ENCODE measurements at places on chromosomes 4 and X.

DNA sequence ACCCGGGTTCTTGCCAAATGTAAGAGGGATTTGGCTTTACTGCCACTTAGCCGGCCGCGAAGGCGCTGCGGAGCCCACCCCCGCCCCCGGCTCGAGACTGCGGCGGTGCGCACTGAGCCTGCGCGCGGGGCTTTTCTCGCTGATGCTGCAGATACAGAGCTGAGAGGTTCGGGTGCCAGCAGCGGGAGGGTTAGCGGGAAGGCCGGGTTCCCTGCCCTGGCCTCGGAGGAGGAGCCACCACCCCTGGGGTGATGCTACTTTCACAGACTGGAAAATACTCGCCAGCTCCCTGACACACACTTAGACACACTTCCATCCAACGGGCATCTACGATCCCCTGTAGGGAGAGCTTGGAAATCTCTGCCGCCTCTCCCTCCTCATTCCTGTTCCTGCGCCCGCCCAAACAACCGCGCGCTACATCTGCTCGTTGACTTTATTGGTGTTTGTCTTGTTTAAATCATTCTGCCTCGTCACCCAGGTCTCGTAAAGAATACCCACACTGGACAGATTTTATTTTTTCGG is 2.1 kb upstream of the PCDH7 start:
- DNase-seq, result no peak

DNA sequence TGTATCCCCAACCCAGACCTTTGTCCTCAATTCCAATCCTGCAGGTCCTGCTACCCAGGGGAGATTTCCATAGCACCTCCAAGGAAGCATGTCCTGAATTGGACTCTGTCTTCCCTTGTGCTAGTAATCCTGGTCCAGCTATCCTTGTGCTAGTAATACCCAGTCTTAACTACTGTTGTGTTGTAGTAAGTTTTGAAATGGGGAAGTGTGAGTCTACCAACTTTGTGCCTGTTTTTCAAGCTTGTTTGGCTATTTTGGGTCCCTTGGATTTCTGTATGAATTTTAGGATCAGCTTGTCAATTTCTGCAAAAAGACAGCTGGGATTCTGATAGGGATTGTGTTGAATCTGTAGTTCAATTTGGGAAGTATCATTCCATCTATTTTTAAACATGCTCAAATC is 51.4 kb downstream of the CD99L2 start:
- no peak for DNase-seq

DNA sequence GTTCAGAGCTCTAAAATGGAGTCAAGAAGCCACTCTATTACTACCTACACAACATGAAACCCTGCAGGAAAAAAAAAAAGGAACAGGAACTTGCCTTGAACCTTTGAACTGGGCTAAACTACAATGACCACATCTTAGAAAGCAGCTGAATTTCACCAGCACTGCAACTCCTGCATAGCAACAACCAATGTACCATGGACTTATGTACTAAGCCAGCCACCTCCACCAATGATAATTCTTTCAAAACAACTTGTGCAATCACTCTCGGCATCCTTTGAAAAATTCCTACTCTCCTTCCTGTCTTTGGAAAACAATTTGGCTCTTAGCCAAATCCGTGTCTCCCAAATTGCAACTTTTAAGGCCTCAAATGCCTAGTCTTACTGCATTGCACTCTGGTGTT is 26.8 kb upstream of the FMR1 start:
- no peak for DNase-seq

GRCh38 chr4:159077702-159078495 is 25.0 kb upstream of the RAPGEF2 start:
- DNase-seq, result no peak

All from SHP77 treated with DMSO at 0.1 percent for 48 hours (cell line).